ENCODE measurements at places on chromosomes 7 and 10.
A peak's percentile ranks its signal among the peaks of the same experiment; 100 is the strongest.

DNA sequence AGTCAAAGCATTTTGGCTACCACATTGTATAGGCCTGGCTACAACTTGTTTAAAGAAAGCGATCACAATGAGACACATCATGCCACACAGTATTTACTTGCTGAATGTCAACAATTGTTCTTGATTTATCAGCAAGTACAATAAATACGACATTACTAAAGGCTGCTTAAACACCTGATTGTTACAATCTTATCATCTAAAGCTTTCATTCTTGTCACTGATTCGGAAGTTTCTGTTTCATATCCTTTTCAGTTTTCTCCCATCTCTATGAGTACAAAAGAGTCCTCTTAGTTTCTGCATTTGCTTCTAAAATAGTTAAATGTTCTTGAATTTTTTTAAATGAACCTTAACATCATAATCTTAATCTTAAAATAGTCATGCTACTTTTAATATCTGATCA lies 128.1 kb upstream of the LRRN3 start:
- DNase-seq: no peak

DNA sequence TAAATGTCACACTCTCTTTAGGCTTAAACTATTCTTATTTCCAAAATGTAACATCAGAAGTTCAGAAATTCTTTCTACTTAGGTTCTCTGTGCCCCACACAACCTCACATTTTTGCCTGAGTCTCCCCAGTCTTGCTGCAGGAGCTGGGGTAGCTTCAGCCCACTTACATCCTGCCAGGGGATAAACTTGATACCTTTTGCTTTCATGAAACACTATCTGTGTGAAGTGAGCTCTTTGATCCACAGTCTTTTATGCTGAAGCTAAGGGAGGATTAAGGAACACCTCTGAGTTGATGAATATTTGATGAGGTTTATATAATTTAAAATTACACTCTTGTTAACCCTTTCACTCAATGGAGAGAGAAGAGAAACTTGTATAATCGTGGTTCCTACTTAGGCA lies 341.0 kb downstream of the AUTS2 start:
- no peak for DNase-seq

DNA sequence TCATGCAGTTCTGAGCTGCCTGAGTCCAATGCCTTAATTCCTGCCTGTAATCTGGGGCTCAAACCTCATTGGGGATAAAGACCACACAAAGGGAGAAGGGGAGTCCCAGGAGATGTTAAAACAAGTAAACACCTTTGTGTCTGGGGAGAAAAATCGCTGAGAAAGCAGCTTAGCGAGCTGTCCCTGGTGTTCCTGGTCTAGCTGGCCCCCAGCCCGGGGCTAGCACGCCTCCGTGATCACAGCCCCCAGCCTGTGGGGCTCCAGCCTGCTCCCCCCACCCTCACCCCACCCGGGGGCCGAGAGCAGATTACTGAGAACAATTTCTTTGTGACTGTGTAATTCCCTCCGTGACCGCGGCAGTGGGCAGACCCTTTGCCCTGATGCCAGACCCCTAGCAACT lies 24.8 kb downstream of the DPCD start:
- no peak for DNase-seq

- peak; percentile 59 for DNase-seq
Observed at GRCh38 chr10:112952282-112953173, 2.5 kb downstream of the TCF7L2 start.

- DNase-seq: no peak
Observed at GRCh38 chr7:50357426-50357825, 52.9 kb downstream of the IKZF1 start.

DNA sequence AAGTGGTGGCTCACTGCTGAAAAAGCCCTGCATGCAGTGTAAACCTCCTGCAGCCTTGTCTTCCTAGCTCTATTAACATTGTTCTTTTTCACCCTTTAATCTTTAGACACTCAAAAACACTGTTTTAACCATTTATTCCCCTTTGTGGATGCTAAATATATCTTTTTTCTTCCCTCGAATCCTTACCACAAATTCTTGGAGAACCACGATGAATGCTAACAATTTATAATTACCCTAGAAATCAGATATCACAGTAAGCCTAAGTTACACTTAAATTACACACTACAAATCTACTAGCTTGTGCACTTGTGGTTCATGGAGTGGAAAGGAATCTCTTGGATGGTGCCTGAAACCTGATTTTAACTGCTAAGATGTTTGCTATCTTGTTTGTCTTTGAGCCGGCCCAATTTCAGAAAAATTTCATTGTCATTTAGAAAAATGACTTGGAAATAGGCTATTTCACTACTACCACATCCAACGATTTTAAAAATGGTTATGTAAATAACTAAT lies 125.1 kb upstream of the NOBOX start:
- no peak for DNase-seq

DNA sequence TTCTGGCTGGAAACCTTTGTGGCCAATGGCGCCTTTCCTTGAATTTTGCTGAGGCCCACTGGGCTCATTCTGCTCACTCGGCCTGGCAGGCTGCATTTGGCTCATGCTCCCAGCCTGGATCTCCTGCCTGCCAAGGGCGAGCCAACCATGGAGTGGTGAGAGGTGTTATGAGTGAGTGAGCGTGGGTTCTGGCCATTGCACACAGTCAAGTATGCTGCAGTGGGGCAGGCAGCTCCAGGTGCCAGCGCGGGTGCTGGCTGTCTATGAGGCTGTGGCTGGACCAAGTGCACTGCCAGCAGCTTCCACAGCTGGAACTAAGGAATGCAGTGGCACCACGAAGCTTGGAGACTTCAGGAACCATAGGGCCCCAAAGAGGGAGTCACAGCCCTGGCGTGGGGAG lies 42.2 kb upstream of the TUBB8 start:
- DNase-seq: no peak

DNA sequence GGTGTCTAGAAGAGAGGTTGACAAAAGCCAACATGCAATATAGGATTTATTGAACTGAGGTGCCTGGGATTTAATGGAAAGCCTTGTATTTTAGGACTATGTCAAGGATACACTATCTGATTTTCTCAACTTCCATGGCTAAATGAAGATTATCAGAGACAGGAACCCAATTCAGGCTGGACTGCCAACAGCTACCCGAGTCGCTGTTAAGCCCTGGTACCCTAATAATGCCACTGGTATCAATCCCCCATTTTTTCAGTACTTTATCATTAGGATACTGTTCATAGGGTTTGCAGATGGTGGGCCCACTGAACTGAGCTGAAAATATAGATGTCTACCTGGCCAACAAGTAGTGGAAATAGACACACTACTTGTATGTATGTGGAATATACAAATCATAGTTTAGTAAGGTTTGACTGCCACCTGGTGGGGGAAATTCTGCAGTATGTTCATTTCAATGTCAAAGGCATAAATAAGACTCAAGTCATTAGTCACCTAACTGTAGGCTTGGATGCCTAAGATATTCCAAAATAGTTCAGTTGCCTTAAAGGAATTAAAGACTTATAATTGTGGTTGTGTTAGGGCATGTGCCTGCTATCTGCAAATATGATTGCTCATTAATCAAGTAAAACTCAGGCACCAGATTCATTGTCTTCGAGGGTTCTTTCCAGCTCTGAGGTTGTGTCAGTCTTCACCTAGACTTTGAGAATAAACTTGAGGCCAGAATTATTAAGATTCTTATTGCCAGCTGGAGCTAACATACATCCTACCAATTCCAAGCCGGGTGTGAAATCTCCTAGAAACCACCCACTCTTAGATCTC lies 34.1 kb upstream of the NOBOX start:
- peak; percentile 80 for DNase-seq
